ENCODE measurements at places on chromosomes 5 and 9.
A peak's percentile ranks its signal among the peaks of the same experiment; 100 is the strongest.

- DNase-seq: peak; percentile 33
Observed at GRCh38 chr5:142540922-142541422, 144.9 kb downstream of the FGF1 start.

- no peak for DNase-seq
Observed at GRCh38 chr5:35230038-35230611, at the start of gene PRLR. Gene PRLR (minus strand): TSS chr5:35230487. CDS start chr5:35089620, 140,867 bp downstream.

DNA sequence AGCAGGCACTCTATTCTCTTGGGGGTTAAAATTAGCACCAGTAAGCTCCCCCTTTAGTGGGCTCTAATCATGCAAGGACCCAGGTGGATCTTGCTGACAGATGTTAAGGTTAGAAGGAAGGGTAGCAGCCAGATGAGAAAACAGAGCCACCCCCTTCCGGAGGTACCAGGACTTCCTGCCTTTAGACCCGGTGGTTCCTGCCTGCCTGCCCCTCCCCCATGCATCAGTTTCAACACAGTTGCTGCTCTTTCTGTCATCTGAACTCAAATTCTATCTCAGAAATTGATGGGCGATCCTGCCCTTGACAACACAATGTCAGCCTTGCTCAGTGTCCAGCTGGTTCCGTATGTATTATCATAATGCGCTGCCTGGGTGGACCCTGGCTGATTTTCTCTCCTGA, 287.3 kb downstream of the EBF1 start:
- DNase-seq: no peak

DNA sequence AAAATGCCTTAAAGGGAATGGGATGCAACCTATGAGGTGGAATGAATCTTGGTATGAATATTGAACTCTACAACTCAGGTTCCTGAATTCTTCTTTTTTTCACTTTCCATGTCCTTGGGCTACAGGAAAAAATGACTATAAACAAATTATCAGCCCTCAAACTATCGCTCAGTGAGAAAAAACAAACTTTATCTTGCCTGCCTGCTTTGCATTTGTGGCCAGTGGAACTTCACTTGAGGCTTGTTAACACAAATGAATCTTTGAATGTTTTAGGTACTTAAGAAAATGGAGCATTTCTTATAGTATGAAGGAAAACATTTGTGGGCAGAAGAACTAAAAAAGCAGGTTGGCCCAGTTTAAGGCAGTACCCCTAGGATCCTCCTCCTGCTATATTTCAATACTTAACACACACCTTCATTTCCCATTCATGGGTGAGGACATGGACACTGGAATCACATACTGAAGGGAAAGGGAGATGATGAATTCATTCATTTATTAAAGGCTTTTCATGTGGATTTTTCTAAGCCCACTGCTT, 34.1 kb downstream of the ELOVL7 start:
- no peak for DNase-seq

DNA sequence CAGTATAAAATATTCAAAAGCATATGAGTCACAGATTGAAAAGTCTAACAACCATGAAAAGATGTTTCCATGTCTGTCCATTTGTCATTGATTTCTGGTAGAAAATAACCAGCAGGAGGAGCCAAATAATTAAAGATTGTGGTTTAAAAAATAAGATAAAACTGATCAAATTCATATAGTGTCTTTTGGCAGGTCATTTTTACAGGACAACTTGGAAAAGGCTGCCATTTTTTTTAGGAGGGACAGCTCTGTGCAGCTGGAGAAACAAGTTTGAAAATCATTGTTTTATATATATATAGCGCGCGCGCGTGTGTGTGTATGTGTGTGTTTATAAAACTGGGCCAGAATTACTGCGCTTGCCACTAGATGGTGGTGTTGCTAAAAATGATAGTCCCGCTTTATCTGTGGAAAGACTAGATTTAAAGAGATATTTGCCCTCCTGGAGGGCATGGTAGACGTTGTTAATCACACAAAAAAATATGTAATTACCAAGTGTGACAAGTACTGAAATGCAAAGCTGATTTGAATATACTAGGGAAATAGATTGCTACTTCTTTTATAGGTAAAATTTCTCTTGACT, 1.3 kb upstream of the TRMO start:
- DNase-seq: peak; percentile 74

DNA sequence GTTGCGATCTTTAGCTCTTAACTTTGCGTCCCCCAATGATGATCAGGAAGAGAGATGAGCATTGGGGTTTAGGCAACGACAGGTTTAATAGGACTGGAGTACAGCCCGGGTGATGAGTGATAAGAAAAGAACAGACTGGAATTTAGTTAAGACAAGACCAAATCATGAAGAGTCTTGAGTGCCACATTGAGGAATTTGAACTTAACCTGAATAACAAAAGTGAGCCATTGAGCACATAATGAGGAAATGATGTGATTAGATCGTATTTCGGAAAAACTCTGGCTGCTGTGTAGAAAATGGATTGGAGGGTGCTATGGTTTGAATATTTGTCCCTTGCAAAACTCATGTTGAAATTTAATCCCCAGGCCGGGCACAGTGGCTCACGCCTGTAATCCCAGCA, 83.2 kb upstream of the MELK start:
- DNase-seq: no peak

GRCh38 chr9:92377876-92378275, 26.5 kb downstream of the OGN start:
- no peak for DNase-seq

- DNase-seq: no peak
Observed at GRCh38 chr9:378263-378662, 163.6 kb downstream of the DOCK8 start.

DNA sequence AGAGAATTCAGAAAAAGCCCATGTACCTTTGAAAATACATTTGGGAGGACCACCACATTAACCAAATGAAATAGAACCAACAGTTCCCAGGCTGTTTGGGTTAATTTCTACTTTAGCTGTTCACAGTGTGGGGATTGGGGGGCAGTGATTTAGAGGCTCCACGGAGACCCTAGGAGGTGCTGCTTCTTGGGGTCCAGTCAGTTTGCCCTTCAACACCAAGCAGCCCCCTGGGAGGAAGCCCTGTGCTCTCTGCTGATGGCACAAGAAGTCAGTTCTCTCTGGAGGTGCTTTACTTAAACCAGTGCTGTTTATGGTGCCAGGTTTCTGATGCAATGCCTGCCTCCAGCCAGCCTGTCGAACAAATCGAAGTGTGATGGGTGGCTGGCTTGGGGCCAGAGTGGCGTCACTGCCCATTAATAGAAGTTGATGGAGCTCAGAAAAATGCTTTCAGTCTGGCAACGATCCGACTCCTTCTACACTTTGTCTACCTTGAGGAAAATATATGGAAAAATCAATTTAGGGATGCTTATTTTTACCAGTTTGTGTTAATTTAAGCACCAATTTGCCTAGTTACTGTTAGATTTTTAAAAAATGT, 134.0 kb downstream of the SNX18 start:
- DNase-seq: peak; percentile 51

DNA sequence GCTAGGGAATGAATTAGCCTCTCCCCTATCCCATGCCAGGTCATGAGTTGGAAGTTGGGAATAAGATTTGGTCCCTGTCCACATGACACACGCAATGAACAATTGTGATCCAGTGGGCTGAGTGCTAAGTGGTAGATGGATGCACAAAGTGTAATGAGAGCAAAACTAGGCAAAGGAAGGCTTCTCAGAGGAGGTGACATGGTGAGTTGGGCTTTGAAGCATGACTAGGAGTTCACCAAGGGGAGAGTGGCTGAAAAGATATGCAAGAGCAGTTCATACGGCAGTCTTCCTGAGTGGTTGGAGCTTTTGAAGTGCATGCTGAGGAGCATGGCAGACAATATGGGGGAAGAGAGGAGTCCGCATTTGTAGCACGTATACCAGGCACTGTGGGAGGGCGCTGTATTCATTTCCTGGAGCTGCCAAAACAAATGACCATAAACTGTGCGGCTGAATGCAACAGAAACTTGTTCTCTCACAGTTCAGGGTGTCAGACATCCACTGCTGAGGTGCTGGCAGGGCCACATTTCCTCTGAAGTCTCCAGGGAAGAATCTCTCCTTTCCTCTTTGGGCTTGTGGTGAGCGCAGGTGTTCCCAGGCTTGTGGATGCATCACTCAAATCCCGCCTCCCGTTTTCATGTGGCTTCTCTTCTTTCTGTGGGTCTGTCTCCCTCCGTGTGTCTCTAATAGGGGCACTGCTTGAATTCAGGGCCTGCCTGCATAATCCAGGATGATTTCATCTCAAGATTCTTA, 49.5 kb downstream of the NSG2 start:
- DNase-seq: no peak

- no peak for DNase-seq
Observed at GRCh38 chr9:92513349-92513748, 22.4 kb downstream of the ECM2 start.

Data from DMS 273 treated with DMSO at 0.1 percent for 48 hours (cell line).